Stomach (tissue), 19 donors: ENCODE measurements at places on chromosomes 1 and 21. TPM values are rescaled to one million over a fixed set of nuclear protein-coding genes. Genes with fewer than 3 reads are reported as not detected.

- DNase-seq: no peak
Measured at GRCh38 chr1:21495225-21495820, 13.9 kb upstream of the ALPL start.

DNA sequence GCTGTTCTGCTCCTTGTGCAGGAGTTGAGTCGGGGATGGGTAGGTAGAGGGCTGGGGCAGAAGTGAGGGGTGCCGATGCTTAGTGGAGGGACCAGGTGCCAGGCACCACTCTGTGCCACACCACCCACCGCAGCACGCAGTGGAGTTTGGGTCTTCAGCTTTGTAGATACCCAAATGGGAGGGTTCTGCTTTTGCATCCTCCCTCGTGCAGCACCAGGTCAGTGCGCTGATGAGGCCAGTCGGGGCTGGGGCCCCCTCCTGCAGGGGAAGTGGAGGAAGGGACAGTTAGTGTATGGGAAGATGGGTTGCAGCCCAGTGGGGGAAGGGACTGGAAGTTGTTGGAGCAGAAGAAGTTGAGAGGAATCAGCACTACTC is 244.0 kb downstream of the RHOU start:
- DNase-seq: no peak

HES3 gene
- total RNA-seq: not detected

RIMKLA gene
- 1.9 TPM for total RNA-seq

GRCh38 chr1:95229037-95229436 is 5.0 kb upstream of the RWDD3 start:
- DNase-seq: no peak

DNA sequence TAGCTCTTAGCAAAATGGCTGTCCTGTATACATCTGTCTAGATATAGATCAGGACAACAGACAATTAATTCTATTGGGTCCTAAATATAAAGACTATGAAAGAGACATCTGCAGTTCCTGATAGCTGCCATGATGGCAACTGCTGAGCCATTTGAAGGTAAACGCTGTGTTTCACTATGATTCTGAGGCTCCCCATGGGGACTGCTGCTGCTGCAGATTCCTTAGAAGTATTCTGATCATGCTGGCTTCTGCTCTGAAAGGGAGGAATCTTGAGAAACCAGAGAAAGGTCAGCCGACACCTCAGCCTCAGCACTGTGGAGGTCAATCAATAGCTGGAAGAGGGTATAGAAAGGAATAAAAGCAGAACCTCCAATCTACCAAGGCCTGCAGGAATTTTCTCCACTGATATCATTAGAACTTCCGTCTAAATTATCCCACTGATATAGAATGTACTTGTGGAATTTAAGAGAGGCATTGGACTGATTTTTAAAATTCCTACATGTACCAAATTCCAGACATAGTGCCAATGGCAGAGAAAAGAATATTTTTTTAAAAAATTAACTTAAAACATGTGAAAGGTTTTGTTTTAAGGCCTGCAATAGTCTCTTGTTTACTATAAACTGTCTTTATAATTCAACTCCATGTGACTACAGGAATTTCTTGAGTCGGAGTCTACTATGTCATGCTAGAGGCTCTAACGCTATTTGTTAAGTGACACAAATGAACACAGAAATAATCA is 53.2 kb downstream of the DDAH1 start:
- DNase-seq: no peak
